AG20443 (cell line): ENCODE measurements at places on chromosomes 6 and 20.

GRCh38 chr6:129212081-129212480 lies 329.1 kb downstream of the LAMA2 start:
- peak; percentile 69 for DNase-seq

- DNase-seq, result no peak
These were observed 30.2 kb downstream of the ISM1 start for GRCh38 chr20:13251106-13251903.

GRCh38 chr6:81002126-81002525 lies 750.4 kb downstream of the TENT5A start:
- no peak for DNase-seq

- no peak for DNase-seq
These were observed 1.3 kb upstream of the RAMACL start for GRCh38 chr6:166587631-166588413.

DNA sequence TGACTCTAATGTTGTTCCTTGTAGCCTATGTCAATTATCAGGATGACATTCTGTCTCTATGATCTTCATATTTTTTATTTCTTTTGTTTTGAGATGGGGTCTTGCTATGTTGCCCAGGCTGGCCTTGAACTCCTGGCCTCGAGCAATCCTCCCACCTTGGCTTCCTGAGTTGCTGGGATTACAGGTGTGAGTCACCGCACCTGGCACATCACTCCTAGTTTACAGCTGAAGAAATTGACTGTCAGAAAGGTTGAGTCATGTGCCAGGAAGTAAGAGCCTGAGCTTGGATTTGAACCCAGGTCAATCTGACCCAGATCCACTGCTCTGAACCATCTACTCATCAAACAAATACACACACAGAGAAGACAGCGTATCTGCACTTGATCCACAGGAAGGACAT lies 14.4 kb downstream of the PPP1R3G start:
- no peak for DNase-seq

DNA sequence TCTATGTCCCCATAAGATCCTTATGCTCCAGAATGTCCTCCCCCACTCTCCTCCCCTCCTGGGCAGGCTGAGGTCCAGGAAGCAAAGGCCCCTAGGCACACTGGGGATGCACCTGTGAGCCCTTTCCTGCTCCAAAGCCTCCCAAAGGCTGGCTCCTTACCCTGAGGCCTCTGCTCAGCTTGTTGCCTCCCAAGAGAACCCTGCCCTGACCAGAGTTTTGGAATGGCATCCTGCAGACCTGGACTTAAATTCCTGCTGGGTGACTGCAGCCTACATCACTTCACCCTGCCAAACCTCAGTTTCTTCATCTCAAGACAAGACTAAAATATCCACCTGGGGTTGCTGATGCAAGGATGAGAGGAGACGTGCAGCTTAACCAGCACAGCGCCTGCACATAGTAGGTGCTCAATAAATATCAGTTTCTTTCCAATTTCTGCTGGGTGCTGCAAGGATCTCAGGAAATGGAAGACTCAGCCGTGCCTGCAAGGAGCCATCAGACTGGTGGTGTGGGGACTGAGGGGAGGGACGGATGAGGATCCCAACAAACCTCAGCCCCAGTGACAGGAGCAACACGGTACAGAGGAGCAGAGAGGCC lies 2.1 kb upstream of the LBP start:
- no peak for DNase-seq

GRCh38 chr6:136604328-136604825 lies 54.2 kb upstream of the MAP7 start:
- no peak for DNase-seq

GRCh38 chr6:148689168-148689567 lies 57.7 kb upstream of the UST start:
- DNase-seq, result no peak

- no peak for DNase-seq
These were observed 1.3 kb upstream of the FNDC11 start for GRCh38 chr20:63552481-63553249.

GRCh38 chr6:110613356-110613755 lies 136.9 kb upstream of the SLC22A16 start:
- DNase-seq, result no peak

DNA sequence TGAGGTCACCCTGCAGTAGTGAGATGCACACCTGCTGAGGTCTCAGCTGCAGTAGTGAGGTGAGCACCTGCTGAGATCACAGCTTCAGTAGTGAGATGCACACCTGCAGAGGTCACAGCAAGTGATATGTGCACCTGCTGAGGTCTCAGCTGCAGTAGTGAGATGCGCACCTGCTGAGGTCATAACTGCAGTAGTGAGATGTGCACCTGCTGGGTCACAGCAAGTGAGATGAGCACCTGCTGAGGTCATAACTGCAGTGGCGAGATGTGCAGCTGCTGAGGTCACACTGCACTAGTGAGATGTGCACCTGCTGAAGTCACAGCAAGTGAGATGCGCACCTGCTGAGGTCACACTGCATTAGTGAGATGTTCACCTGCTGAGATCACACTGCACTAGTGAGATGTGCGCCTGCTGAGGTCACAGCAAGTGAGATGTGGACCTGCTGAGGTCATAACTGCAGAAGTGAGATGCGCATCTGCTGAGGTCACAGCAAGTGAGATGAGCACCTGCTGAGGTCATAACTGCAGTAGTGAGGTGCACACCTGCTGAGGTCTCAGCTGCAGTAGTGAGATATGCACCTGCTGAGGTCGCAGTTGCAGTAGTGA lies 20.8 kb downstream of the ZDHHC14 start:
- DNase-seq, result no peak

DNA sequence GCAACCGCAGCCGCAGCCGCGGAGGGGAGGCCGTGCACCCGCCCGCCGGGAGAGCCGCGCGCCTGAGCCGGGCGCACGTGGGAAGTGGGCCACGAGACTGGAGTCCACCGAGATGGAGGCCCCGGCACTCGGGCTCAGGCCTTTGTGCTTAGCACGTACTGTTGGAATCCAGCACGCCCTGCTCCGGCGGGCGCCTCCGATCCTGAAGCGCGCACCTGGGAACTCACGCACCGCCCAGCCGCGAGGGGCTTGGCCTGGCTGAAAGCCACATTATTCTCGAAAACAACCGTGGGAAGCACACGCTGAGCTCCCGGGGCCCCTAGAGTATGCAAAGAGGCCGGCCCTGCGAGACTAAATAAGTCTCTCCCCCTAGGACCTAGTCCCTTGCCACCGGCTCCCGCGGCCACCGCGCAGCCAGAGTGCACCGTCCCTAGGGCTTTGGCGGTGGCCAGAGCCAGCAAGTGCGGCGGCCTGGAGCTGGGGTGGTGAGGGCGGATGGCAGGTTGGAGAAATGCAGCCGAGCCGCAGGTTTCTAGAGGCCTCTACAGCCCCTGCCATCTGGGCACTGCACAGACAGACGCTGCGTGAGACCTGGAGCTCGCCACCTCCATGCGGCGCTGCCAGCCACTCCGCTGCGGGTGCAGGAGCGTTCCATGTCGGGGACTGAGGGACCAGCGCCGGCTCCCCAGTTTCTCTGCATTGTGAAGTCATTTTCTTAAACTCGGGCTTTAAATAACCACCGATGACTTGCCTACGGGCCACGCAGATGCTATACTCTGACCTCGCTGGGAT lies 42.0 kb upstream of the LY86 start:
- DNase-seq, result peak; percentile 35

- no peak for DNase-seq
These were observed 57.0 kb downstream of the FGD2 start for GRCh38 chr6:37062424-37062823.

- peak; percentile 18 for DNase-seq
These were observed 183.4 kb downstream of the ADGRG6 start for GRCh38 chr6:142485256-142485655.

- DNase-seq, result no peak
These were observed 236.7 kb downstream of the SOD2 start for GRCh38 chr6:159456349-159456748.

DNA sequence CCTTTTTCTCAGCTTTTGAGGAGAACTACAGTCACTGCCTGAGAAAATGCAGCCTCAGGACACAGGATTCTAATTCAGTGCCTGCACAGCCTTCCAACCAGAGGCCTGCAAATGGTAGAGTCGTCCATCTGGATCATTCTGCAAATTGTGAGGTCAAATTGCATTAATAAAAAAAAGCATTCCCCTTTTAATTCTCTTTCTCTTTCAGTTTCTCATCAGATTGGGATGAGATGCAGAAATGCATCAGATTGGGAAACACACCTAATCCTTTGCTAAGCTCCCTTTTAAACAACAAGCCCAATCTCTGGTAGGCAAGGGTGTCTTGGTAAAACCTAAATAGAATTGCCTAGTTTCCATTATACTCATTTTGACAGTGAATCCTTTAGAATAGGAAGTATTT lies 838.8 kb downstream of the MAFB start:
- no peak for DNase-seq

DNA sequence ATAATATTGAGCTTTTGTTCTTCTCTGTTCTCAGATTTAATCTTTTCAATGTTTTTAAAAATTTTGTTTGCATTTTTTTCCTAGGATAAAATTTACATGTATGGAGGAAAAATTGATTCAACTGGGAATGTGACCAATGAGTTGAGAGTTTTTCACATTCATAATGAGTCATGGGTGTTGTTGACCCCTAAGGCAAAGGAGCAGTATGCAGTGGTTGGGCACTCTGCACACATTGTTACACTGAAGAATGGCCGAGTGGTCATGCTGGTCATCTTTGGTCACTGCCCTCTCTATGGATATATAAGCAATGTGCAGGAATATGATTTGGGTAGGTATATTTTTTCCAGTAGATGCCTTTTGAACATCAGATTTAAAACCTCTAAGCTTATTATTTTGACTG lies 89.8 kb downstream of the ATRN start:
- DNase-seq, result no peak

- DNase-seq, result no peak
These were observed 1.8 kb downstream of the SPATA2 start for GRCh38 chr20:49913399-49914047.

- DNase-seq, result no peak
These were observed 117.2 kb downstream of the SOBP start for GRCh38 chr6:107607116-107607515.

DNA sequence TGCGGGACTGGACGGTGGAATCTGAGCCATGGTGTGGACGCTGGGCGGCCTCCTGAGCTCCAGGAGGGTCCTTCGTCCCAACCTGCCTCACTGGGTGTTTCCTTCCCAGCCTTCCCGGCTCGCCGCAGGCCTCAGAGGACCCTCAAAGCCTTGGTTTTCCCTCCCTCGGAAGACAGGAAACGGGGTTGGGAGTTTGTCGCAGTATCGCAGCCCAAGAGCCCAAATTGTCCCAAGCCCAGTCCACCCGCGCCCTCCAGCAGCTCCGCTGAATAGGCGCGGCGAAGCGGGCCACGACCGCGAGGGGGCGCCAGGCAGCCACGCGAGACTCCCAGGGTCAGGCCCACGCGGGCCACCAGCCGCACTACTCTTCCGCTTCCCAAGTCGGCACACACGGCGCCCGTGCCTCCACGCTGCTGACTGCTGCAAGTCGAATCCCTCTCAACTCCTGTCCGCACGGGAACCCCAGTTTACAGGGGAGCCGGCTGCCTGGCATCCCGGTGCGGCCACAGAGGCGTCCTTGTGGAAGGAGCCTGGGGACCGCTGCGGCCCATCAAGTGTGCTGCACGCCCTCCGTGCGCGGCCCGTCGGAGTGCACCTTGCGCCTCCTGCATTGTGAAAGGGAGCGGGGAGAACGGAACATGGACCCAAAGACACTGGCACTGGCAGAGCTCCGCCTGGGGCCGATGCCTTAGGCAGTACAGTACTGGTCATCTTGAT lies 40.4 kb upstream of the HMGA1 start:
- DNase-seq, result peak; percentile 96

- DNase-seq, result no peak
These were observed 21.6 kb downstream of the FKBP1A start for GRCh38 chr20:1371202-1371782.

- no peak for DNase-seq
These were observed 11.9 kb downstream of the GPX5 start for GRCh38 chr6:28537509-28538140.

DNA sequence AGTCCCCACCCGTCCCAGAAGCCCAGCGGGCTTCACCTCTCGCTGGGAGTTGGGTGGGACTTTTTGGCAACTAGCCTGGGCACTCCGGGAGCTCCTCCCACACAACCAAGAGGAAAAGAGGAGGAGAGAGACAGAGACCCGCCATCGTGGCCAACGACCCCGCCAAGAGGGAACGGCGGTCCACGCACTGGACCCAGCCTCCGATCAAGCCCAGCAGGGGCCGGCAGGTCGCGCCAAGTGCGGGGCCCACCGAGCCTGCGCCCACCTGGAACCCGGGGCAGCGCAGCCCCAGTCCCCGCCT lies 3.0 kb upstream of the TMEM14C start:
- peak; percentile 18 for DNase-seq

- no peak for DNase-seq
These were observed 8.5 kb downstream of the ABCC10 start for GRCh38 chr6:43435682-43436437.

DNA sequence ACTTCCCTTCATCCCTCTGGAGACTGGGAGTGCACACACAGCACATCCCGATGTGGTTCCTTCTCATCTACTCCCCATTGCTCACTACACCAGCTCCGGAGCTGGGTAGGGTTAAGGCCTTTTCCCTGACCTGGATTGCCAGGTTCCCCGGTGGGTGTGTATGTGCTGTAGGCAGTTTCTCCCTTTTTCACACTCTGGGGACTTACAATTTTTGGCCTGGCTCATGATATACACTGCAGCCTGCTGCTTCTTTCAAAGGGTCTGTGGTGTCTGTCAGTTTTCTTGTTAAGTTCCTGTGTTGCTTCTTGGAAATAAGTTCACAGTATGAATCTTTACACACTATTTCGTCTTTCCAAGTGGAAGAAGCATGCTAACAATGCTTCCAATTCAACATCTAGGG lies 405.5 kb downstream of the UTRN start:
- DNase-seq, result no peak

DNA sequence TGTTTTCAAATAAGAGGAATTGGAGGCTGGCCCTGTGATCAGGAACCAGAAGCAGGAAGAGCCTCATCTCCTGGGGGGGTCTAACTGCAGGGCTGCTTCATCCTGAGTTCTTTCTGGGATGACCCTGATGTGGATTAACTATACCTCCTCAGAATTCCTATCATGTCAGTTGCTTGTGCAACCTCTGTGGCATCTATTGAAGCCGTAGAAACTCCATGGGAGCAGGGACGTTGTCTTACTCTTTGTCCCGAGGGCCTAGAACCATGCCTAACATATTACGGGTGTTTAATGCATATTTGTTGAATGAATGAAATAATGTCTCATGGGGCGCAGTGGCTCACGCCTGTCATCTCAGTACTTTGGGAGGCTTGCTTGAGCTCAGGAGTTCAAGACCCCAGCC lies 110.1 kb upstream of the AGPAT4 start:
- no peak for DNase-seq

- no peak for DNase-seq
These were observed 37.6 kb upstream of the PTPRK start for GRCh38 chr6:128558021-128558420.

GRCh38 chr6:20709451-20709850 lies 175.2 kb downstream of the CDKAL1 start:
- no peak for DNase-seq

DNA sequence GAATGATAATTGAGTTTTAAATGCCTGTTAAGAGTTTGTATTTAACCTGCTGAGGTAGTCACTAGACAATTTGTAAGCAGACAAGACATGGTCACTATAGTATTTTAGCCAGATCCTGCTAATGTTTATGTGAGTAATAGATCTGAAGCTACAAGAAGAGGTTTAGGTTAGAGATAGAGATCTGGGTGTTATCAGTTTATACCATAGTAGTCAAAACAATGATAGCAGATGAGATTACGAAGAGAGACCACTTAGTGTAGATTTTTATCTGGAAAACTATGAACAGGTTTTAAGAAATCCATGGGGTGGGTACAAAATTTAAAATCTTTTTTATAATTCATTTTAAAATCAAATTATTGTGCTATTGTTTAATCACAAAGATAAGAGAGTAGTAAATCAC lies 47.5 kb downstream of the PHIP start:
- no peak for DNase-seq
